Thymus (tissue), 14 donors: ENCODE measurements at places on chromosomes 3 and 15. TPM values are rescaled to one million over a fixed set of nuclear protein-coding genes. Genes with fewer than 3 reads are reported as not detected.

GPR27 gene
- total RNA-seq = 0.05 TPM

DNA sequence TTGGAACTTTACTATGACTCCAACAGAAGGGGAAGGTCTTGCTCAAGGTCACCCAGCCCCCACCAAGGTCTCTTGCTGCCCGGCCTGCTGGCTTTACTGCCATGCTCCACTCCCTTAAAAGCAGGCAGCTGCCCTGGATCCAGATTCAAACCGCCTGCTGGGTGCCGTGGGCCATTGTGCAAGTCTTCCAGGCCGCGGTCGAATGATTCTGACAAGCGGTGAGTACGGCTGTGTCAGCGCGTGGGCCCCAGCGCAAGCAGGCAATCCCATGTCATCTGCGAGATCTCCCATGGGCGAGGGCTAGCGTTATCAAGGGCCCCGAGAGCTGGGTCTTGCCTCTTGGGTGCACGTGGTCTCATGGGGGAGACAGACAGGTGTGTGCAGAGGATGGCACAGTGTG lies 37.6 kb downstream of the CORO2B start:
- no peaks in the 10 kb centered on the region for H3K4me1 ChIP-seq
- H3K4me3 ChIP-seq = no peak overlapping the region
- no peak for DNase-seq
- H3K36me3 ChIP-seq = no peaks in the 10 kb centered on the region
- H3K27ac ChIP-seq = no peak overlapping the region

DNA sequence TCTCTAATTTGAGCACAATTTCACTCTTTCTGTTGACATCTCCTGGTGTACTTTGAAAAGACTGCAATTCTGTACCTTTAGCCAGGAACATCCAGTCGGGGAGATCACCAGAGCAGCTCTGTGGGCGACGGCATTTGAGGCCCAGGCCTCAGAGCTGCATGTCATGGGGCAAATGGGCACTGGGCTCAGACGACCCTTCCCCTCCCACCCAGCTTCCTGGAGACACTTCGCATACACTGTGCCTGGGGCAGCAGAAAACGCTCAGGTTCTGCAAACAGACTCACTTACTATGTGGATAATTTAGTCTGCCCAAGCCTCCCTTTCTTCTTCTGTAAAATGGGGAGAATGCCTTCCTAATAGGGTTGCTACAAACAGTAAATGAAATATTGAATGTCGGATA lies 96.9 kb downstream of the HMG20A start:
- no peak for DNase-seq
- no peaks in the 10 kb centered on the region for H3K36me3 ChIP-seq
- H3K4me3 ChIP-seq = no peak overlapping the region
- H3K27ac ChIP-seq = no peak overlapping the region
- H3K4me1 ChIP-seq = no peaks in the 10 kb centered on the region

DNA sequence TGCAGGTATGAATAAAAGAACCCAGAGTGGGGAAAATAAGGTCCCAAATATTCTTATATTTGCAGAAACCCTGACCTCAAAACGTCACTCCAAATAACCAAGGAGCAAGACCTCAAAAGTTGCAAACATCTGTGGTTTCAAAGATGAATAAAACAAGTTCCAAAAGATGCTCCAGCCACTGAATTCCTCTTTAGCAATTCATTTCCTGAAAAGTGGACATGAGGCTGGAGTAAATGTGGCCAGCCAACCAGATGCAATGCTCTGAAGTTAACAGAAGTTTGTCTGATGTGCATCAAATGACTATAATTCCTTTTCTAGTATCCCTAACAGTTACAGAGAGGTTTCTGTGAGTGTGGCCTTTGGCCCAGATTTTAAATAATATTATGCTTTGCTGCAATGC lies 71.2 kb upstream of the WNT5A start:
- H3K4me1 ChIP-seq = peaks cover 15% of the 10 kb centered on the region
- DNase-seq = no peak
- H3K27ac ChIP-seq = no peak overlapping the region
- no peaks in the 10 kb centered on the region for H3K36me3 ChIP-seq
- no peak overlapping the region for H3K4me3 ChIP-seq

GRCh38 chr3:112637700-112638099 lies 3.2 kb downstream of the CCDC80 start:
- H3K27me3 ChIP-seq = no peaks in the 10 kb centered on the region
- H3K27ac ChIP-seq = no peak overlapping the region
- no peaks in the 10 kb centered on the region for H3K36me3 ChIP-seq
- peaks cover 3% of the 10 kb centered on the region for H3K4me1 ChIP-seq
- no peak overlapping the region for H3K4me3 ChIP-seq

GRCh38 chr15:70061696-70062270 lies 35.9 kb downstream of the TLE3 start:
- peaks cover 13% of the 10 kb centered on the region for H3K4me1 ChIP-seq
- no peak for DNase-seq
- H3K27me3 ChIP-seq = no peaks in the 10 kb centered on the region
- H3K36me3 ChIP-seq = peaks cover 96% of the 10 kb centered on the region
- H3K4me3 ChIP-seq = no peak overlapping the region
- H3K27ac ChIP-seq = no peak overlapping the region

DNA sequence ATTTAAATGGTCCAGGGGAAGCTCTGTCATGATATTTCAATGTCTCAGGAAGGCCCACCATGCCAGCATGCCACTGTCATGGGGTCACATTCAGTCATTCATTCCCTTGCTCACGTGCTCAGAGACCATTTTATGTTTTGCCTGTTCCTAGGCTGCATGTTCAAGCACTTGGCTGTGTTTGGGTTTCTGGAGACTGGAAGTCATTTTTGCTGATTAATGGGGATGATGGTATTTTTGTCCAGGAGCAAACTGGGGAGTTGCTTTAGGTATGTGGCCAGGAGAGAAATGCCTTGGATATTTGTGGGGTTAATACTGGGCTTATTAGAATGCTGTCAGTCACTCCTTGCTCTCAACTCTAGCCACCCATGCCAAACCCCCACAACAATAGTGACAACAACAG lies 303.5 kb downstream of the PTPRG start:
- no peaks in the 10 kb centered on the region for H3K4me1 ChIP-seq
- no peak overlapping the region for H3K4me3 ChIP-seq
- no peaks in the 10 kb centered on the region for H3K27me3 ChIP-seq
- no peak overlapping the region for H3K27ac ChIP-seq
- H3K36me3 ChIP-seq = no peaks in the 10 kb centered on the region
